NCI-H526 (cell line): ENCODE measurements at places on chromosomes 5 and 9.

DNA sequence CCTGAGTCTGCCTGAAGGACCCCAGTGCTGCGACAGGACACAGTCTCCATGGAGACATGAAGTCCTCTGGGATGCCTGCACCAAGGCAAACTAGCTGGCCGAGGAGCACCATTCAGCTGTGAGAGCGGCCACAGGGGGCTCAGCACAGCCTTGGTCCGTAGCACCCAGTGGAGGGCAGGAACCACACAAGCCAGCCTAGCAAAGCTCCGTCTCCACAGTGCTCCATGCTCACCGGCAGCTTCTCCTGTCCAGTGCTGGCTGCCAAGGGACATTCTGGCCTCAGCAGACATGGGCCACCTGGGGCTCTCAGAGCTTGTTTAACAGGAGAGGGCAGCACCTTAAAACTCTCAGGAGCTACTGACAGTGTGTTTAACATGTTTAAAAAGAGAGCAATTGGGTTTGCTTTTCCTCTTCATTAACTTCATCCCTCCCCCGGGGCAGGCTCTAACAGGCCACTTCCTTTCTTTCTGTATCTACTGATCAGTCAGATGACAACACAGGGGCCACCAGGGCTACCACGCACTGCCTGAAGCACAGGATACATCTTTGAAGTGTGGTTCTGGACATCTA lies 57.0 kb downstream of the SECISBP2 start:
- DNase-seq, result no peak

DNA sequence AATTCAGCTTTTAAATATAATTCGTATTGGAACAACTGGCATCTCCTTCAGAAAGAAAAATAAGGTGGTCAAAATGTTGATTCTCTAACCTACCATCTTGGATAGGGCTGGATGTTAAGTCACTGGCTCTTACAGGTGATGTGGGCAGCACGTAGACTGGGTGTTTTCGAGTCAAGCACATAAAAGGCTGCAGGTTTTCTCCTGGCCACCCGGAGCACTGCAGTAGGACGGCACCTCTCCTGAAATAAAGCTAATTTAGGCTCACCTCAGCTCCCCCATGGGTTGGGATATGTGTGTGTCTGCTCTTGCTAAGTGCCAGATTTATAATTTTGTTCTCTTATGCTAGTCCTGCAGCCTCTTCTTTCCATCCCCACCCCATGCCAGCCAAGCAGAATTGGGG lies 80.3 kb downstream of the IQGAP2 start:
- no peak for DNase-seq

GRCh38 chr9:97438666-97439065 lies 26.8 kb downstream of the TDRD7 start:
- no peak for DNase-seq

DNA sequence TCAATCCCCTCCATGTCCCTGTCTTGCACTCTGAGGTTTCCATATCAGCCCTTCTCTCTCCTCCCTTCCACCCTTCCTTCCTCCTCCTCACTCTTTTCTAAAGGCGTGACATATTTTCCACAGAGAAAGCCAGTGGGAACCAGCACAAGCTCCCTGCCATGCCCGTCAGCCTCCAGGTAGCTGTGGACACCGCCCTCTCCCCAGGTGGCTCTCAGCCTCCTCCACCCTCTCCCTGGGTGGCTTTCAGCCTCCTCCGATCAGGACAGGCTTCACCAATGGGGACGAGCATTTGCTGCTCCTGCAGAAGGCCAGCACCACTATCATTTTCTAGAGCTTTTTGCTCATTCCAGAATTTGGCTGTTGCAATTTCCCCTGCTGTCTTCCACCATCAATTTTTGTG lies 236.6 kb downstream of the GADD45G start:
- no peak for DNase-seq

GRCh38 chr5:62938927-62939326 lies 360.3 kb downstream of the LRRC70 start:
- no peak for DNase-seq

DNA sequence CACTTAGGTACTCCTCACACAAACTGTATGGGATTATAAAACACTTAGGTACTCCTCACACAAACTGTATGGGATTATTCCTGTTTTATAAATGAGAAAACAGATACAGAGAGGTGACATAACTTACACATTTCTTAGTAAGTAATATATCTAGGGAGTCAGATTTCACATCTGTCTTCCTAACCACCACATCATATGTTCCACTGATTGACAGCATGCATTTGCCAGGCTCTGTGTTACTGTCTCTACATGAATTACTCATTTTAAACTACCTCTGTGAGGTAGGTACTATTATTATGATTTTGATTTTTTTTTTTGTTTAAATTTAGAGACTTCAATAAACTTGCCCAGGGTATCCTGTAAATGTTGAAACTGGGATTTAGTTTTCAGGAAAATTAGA lies 232.7 kb downstream of the CCDC171 start:
- no peak for DNase-seq

DNA sequence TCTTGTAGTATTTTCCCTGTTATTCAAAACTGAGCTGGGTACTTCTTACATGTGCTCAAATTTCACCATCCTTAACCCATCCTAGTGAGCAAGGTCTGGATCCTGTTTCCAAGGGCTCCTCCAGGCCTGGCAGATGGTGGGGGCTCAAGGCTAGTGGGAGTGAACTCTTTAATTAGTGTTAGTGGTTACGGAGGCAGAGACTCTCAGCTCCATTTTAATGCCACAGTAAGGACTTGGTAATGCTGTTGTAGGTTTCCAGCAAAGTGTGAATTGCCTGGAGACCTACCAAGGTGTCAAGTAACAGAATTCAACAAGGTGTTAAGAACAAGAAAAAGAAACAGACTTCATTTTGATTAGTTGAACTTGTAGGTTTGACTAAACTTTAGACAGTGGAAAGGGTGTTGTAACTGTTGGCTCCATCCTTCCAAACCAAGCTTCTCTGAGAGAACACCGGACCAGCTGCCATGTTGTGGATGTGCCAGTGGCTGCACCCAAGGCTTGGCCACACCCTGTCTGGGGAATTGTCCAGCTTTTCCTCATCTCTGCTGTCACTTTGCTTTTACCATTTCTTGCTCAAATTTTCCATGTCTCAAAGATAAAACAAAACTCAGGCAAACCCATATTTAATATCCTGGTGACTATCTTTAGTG lies 98.7 kb downstream of the ADCY2 start:
- DNase-seq, result no peak

DNA sequence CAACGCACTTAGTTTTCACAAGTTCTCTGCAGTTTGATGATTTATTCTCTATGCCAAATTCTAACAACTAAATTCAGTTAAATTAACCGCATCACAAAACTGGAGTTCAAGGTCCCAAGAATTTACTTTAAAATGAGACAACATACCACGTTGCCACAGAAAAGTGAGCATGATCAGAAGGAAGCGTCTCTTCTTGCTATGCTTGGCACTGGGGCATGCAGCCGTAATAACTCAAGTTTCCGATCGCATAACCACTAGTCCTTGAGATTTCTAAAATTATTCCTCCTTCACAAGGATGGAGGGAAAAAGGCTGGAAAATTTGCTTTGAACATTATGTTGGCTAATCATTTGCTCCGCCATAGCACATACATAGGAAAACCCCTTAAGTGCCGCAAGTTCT lies 13.9 kb downstream of the NFIB start:
- no peak for DNase-seq

- DNase-seq, result no peak
These were observed 3.6 kb downstream of the SMC5 start for GRCh38 chr9:70262366-70262765.

GRCh38 chr5:1726956-1727355 lies 72.7 kb downstream of the MRPL36 start:
- no peak for DNase-seq

GRCh38 chr5:4294878-4295277 lies 699.2 kb downstream of the IRX1 start:
- DNase-seq, result no peak

GRCh38 chr9:138117101-138117750 lies 239.6 kb downstream of the CACNA1B start:
- DNase-seq, result no peak

- no peak for DNase-seq
These were observed 25.8 kb downstream of the CAST start for GRCh38 chr5:96687812-96688453.

- no peak for DNase-seq
These were observed 69.2 kb upstream of the FCN1 start for GRCh38 chr9:134986957-134987356.
